T-helper 22 cell (primary cell): ENCODE measurements at places on chromosomes 1 and 21.

DNA sequence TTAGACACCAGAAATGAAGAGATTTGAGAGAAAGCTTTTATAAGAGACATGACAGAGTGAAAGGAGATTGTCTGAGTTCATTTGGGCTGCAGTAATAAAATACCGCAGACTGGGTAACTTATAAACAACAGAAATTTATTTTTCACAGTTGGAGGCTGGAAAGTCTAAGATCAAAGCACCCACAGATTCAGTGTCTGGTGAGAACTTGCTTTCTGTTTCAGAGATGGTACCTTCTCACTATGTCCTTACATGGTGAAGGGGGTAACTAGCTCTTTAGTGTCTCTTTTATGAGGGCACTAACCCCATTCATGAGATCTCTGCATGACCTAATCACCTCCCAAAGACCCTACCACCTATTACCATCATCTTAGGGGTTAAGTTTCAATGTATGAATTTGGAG is 30.9 kb upstream of the FCRL4 start:
- DNase-seq = no peak

DNA sequence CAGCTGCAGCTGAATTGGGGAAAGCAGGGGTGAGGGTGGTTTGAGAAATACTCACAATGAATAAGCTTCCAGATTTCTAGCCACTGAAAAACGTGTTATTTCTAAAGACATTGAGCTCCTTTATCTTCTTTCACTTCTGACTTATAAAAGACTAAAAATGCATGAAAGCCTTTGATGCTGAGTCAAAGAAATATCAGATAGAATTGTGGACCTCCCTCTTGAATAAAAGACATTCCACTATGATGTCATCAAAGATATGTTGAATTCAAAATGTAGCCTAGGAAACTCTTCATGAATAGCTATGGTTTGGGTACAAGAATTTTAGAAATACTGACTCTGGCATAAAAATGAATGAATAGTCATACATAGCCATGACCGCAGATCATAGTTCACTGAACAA is 44.7 kb upstream of the COL24A1 start:
- DNase-seq = no peak

DNA sequence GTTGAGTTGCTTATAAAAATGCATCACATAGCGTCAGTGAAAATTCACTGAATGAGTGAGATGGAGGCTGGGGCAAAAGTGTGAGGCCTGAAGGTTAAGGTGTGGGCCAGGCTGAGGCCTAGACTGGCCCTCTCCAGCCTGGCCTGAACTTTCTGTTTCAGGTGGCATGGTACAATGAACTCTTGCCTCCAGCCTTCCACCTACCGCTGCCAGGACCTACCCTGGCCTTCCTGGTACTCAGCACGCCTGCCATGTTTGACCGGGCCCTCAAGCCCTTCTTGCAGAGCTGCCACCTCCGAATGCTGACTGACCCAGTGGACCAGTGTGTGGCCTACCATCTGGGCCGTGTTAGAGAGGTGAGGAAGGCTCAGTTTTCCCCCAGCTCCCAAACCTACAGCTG is 7.1 kb downstream of the MMACHC start:
- no peak for DNase-seq

DNA sequence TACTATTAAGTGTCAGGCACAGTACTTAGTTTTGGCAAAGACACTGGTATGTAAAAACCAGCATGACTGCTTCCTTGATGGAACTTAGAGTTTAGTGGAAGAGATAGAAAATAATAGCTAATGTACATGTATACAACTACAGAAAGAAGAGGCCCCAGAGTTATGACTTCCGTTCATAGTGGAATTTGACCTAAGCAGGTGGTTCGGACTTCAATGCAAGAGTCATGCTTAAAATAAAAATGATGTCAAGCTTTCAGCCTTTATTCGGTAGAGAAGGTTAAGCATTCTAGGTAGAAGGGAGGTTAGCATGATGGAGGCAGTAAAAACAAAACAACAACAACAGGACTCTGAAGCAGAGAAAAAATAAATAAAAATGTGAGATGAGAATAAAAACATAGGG is 165.9 kb downstream of the KCNT2 start:
- no peak for DNase-seq

- DNase-seq = no peak
Measured at GRCh38 chr1:234094172-234094571, 189.7 kb downstream of the SLC35F3 start.

DNA sequence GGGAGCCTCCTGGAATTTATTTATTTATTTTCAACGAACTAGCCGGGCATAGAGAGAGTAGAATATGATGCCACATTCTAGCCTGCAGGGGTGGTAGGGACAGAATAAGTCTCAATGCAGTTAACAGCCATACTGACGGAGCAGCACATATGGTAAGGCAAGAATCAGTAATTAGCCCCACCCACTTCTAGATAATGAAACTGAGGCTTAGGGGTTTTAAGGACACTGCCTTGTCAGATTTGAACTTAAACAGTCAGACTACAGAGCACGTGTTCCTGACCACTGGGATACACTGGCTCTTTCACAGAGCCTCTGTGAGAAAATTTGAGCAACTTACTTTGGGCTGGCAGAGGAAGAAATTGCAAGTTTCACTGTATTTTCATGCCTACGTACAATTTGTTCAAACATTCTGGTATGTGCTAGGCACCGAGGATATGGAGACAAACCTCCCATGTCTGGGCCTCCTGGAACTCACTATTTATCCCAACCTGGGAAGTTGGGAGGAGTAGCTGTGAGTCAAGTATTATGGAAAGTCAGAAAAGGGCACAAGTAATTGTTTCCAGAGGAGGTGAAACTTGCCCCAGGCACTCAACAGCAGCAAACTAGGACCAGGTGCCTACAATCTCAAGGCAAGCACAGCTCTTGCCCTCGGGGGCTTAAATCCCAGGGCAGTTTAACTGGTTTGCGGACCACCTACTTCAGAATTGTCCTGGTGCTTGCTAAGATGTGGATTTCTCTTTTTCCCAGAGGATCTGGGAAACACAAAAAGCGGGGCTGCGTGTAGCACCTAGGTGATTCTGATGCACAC is 1.6 kb upstream of the CLIC4 start:
- no peak for DNase-seq

- DNase-seq = no peak
Measured at GRCh38 chr1:230067871-230068620, 1.0 kb downstream of the GALNT2 start.

- DNase-seq = no peak
Measured at GRCh38 chr1:66764994-66765578, 12.8 kb downstream of the DYNLT5 start.

DNA sequence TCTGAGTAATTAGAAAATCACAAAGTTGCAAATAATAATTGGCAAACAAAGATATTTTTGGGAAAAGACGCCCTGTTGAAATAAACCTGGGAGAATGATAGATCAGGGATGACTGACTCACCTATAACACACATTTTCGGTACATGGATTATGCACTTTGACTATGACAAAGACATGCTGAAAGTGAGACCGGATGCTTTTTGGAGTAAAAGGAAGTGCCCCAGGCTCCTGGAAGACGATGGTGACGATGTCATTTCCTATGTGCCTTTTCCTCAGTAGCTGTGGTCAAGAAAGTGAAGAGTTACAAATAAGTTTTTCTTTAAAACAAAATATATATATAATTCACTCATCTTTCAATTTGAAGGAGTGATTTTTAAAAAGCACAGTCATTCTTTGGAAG is 158.7 kb downstream of the SIPA1L2 start:
- no peak for DNase-seq
